Mesenchymal stem cell (in vitro differentiated cells and primary cell): ENCODE measurements at places on chromosomes 12 and 14.

- no peak for DNase-seq
These were observed 33.2 kb upstream of the A2M start for GRCh38 chr12:9148926-9149325.

DNA sequence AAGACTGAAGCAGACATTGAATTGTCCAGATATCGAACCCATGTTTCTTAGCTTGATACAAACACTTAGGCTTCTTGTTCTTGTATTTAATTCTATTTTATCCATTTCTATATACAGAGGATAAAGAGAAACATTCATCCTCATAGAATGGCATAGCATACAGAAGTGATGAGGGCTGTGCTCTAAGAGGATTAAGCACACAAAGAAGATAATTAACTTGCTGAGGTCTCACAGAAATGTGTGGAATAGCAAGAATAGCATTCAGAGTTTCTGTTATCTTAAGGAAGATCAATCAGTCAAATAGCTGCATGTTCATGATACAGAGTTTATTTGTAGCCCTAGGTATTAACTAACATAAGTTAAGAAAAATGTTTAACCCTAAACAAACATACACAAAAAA lies 27.3 kb upstream of the STRAP start:
- no peak for DNase-seq

- peak; percentile 98 for DNase-seq
These were observed 10.9 kb downstream of the DCP1B start for GRCh38 chr12:1993341-1993740.

GRCh38 chr14:83101846-83102245 lies 1568.2 kb upstream of the SEL1L start:
- DNase-seq: no peak

GRCh38 chr12:45726603-45727300 lies 2.8 kb upstream of the ARID2 start:
- peak; percentile 59 for DNase-seq

GRCh38 chr12:80702889-80703805 lies 4.3 kb upstream of the MYF6 start:
- DNase-seq: peak; percentile 64

- DNase-seq: no peak
These were observed 2.2 kb upstream of the FBXO33 start for GRCh38 chr14:39434401-39434800.

DNA sequence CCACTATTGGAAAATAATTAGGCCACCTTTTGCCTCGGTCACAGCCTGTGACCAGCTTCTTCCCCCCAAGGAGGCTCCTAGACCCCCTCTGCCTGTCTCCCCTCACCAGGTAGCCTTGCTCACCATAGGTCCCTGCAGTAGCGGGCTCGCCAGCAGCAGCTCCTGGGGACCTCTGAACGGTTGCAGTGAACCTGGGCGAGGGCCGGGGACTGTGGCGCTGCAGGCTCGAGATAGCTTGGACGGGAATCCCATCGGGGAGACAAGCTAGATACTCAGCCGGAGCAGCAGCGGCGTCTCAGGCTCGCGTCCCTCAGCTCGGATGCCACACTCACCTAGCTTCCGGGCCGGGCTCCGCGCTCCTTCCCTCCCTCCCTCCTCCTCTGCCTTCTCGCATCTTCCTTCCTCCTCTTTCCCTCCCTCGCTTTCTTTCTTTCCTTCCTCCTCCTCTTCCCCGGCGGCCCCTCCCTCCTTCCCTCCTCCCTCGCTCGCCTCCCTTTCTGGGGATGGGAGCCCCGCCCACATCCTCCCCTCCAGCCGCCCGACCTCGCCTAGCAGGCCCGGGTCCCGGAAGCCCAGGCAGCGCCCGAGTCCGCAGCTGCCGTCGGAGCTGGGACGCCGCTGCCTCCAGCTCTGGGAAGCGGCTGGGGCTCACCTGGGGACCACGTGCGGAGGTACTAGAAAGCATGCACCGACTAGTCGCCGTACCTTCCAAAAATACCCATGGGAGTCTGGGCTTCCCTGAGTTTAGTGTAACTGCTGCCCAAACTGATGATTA lies at the start of gene BMP4:
BMP4 (minus strand) TSS at position 399 of the 775 bp plus-strand sequence. CDS start 4,603 bp downstream, outside the sequence.
- peak; percentile 85 for DNase-seq

- no peak for DNase-seq
These were observed 164.9 kb upstream of the BMP4 start for GRCh38 chr14:54121466-54122027.

GRCh38 chr14:71163050-71163841 lies 256.0 kb downstream of the PCNX1 start:
- DNase-seq: no peak

- DNase-seq: peak; percentile 21
These were observed 99.8 kb upstream of the DIO2 start for GRCh38 chr14:80310938-80311750.

DNA sequence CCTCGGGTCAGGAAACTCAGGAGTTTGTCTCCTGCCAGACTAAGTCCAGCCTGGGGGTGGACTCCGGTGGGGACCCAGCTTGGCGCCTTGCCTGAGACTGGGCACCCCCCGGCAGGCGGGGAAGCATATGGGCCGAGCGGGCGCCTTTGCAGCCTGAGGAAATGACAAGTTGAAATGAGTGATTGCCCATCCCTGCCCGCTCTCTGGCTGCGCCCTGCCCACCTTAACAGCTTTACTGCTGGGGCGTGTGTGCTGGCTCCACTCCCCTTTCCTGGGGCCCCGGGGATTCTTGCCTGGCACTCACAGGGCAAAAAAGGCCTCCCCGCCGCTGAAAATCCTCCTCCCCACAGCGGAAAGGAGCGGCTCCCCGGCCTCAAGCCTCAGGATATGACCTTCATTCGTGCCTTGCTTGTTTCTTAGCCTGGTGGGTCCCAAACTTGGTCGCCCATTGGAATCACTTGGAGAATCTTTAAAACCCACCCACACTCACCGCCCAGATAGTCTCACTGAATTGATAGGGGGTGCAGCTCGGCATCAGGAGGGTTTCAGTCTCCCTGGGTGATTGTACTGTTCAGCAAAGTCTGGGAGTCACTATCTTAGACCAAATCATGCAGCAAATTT lies 1.5 kb downstream of the RFLNA start:
- no peak for DNase-seq

GRCh38 chr14:91884664-91885063 lies 17.3 kb upstream of the TC2N start:
- DNase-seq: no peak

- no peak for DNase-seq
These were observed 81.6 kb downstream of the ASCL4 start for GRCh38 chr12:107856096-107856495.

DNA sequence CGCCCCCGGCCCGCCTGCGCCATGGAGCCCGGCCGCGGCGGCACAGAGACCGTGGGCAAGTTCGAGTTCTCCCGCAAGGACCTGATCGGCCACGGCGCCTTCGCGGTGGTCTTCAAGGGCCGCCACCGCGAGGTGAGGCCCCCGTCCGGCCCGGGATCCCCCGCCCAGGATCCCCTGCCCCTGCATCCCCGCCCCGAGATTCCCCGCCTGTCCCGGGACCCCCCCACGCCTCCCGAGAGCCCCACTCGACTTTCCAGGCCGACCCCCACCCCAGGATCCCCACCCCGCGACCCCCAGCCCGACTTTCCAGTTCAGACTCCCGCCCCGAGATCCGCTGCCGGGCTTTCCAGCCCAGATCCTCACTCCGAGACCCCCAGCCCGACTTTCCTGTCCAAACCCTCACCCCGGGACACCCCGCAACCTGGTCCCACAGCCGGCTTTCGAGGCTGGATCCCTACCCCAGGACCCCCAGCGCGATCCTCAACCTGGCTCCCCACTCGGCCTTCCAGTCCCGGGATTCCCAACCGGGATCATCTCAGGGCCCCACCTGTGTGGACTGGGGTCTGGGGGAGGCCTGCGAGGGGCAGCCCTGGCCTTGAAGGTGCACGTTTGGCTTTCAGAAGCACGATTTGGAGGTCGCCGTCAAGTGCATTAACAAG lies 688 bp downstream of the ULK1 start:
- no peak for DNase-seq

- DNase-seq: no peak
These were observed 796.4 kb downstream of the AACS start for GRCh38 chr12:125861299-125862281.

- no peak for DNase-seq
These were observed 76.3 kb downstream of the COX16 start for GRCh38 chr14:70283156-70283555.

DNA sequence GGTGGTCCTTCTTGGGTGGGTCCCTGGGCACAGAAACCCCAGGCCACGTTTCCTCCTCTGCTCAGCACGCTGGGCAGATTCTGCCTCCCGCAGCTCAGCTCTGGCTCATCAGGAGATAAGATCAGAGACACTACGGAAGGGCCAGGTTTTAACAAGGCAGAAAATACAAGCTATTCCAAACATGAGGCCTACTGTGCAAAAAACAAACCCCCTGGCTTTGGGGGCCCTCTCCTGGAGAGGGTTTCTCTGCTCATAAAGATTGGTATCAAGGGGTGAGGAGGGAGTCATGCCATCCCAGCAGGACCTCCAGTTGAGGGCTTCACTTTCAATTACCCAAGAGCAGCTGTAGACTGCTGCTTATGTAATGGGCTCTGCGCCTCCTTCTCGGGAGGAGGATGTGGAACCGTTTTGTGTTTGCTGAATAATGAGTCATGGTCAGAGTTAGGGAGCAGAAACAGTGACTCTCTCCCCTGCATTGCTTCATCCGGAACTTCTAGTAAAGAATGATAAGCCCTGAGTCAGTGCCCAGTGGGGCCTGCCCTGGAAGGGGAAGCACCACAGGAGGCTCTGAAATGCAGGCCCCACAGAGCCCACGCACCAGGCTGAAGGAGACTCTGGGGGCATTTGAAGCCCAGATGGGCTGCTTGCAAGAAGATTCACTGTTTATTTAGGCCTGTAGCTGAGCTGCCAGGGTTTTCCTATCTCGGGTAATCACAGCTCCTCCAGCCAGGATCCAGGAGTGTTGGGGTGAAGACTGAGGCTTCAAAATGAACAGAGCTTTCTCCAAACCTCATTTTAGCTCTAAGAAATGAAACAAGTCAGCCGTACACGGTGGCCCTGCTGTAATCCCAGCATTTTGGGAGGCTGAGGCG lies 79.3 kb downstream of the SSPN start:
- peak; percentile 100 for DNase-seq

GRCh38 chr12:30794591-30795409 lies 40.0 kb upstream of the CAPRIN2 start:
- peak; percentile 81 for DNase-seq

GRCh38 chr12:111638556-111638955 lies 39.4 kb upstream of the ATXN2 start:
- DNase-seq: no peak
